ENCODE measurements at places on chromosomes 3 and 15.
A peak's percentile ranks its signal among the peaks of the same experiment; 100 is the strongest.

DNA sequence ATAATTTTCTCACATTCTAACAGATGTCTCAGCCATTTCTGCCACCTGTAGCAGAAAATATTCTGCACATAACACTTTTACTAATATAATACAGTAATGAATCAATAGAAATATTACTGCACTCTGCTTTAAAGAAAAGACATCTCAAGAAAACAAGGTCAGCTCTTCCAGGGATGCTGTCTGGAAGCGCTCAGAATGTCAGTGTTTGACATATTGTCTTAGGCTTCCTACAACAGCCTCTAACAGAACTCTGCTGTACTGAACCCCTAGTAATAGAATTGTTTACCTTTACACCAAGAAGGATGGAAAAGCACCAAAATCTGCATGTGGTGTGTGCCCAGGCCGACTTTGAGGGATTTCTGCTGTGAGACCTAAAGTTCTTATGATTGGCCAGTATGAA is 61.9 kb upstream of the FSTL1 start:
- no peak for DNase-seq

DNA sequence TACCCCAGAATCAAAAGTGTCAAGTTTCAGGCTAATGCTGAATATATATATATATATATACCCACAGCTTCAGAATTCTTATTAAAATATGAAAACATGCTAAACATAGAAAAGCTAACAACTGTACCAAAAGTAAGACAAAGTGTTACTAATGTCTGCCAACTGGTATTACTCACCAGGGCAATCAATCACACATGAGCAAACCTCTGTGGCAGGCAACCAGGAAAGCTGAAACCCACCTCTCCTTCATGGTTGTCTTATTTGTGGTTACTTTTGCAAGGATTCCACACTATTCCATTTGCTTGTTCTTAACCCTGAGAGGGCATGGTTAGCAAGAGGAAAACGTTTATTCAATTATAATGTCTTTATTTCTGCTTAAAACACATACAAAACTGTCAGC is 512.3 kb upstream of the MDFIC2 start:
- peak; percentile 91 for DNase-seq

GRCh38 chr3:5022187-5022965 is 43.1 kb downstream of the BHLHE40 start:
- no peak for DNase-seq

- peak; percentile 17 for DNase-seq
Observed at GRCh38 chr15:55742498-55742926, 440 bp downstream of the PRTG start.

DNA sequence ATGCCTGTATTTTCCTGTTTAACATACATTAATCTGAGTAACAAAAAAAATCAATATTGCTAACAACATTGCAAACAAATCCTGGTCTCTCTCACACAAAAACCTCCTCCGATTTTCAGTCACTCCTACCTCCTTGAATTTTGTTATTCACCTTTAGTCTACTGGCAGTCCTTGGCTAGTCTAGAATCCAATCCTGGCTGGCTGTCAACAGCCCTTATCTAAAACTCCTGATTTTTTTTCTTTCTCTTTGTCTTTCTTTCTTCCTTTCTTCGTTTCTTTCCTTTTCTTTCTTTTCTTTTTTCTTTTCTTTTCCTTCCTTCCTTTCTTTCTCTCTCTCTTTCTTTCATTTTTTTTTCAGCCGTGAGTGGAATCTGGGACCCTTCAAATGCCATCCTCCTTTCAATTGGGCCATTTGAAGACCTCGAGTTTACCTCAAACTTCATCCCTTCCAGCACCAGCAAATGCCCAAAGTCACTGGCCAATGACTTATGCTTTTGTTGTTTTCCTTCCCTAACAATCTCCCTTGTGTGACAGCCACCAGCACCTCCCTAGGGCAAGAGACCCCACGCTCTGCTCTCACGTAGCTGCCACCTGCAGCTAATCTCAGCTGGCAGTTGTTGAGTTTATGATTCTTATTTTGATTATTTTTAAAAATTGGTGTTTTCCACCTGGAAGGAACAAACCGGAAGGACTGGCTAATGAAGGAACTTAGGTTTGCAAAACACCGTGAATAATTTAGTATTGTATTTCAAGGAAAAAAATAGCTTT is 6.8 kb upstream of the ONECUT1 start:
- no peak for DNase-seq

GRCh38 chr3:42610976-42611375 is 10.5 kb downstream of the NKTR start:
- no peak for DNase-seq

DNA sequence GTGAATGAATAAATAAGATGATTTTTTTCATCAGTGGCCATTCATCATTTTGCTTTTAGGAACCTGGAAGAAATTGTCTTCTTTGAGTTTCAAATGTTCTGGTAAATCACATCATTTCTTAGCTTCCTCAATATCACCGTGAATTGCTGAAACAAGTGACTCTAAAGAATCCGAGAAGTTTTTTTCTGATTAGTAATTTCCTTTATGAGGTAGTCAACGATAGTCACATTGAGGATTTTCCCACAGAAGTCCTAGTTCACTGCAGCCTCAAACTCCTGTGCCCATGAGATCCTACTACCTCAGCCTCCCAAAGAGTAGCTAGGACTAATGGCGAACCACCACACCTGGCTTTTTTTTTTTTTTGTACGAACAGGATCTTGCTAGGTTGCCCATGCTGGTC is 3.6 kb upstream of the TMPRSS7 start:
- no peak for DNase-seq

DNA sequence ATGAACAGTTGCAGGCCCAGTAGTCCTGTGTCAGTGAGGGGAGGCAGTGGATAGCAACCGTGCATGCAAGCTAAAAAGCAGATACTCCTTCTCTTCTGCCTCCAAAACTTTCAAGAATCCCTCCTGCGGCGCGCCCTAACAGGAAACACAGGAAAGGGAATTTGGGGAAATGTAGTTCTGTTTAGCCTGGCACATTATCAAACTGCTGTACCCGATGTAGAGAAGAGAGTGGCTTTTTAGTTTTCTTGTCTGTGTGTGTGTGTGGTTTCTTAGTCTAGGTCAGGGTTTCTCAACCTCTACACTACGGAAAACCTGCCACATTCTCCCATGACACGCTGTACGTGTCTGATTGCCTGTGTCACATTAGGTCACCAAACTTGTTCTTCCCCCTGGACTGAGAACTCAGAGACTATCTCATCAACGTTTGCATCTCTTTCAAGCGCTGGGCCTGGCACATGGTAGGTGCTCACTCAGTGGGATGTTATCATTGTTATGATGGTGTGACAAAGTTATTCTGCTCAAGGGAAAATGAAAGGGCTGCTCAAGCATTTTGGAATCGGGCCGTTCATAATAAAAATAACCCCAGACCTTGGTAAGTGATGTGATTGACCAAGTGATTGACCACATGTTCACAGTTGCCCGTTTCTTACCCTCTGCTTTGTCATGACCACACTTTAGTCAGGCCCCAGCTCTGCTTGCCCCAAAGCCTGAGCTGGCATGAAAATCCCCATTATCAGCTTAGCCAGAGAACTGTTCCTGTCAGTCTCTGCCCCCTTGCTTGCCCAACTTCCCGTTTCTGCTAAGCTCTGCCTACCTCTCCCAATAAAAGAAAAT is 33.2 kb downstream of the TM4SF4 start:
- DNase-seq = peak; percentile 75

DNA sequence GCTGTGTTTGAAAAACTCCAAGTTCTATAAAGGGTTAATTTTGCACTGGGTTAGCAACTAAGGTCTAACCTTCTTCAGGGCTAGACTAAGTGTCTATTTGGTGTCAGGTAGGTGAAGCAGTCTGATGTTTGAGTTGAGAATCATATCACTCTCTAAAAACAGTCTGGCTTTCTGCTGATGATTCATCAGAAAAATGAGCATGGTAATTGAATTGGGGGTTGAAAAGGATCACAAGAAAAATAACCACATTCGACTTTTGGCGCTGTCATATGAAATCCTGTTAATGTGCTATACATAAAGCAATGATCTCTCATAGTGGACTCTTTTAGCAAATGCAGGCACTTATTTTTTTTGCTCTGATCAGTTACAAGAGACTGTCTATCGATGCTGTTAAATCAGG is 242.2 kb upstream of the AZI2 start:
- no peak for DNase-seq

DNA sequence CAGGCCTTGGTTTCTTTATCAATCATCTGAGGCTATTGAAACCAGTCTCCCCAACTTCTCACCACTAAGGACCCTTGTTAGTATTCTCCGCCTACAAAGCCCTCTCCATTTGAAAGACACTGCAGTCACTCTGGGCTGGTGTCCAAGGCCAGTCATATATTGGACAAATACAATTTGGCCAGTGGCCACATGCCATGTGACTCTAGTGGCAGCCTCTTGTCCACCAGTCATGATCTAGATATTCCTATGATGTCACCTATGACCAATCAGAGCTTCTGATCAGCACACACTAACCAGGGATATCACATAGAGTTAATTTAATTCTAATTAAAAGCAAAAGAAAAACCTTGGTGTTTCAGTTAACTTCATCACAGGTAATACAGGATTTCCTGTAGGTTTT is 68.2 kb downstream of the RAB11A start:
- no peak for DNase-seq

DNA sequence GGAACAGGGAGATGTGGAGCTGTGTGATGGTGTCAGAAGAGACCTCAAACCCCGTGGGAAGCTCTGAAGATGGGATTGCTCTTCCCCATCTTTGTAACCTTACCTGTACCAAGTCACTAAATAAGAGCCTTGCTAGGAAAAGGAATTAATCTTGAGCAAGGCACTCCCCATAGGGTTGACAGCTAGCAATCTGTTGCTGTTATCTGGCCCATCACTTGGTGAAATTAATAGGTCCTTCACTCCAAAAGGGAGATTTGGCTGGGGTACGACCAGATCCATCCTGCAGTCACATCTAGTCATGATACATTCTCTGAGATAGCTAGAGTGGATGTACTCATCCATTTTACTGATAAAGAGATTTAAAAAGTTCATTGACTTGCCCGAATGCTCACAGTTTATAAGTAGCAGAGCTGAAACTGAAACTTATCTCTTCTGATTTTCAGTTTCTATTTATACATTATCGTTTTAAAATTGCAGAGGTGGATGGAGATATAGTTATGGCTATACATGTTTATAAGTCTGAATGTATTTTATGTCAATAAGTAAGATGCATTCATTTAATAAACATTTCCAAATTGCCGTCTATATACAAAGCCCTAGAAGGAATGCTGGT is 299.1 kb upstream of the MCTP2 start:
- DNase-seq = no peak

- no peak for DNase-seq
Observed at GRCh38 chr3:127700406-127700805, 27.7 kb downstream of the ABTB1 start.

DNA sequence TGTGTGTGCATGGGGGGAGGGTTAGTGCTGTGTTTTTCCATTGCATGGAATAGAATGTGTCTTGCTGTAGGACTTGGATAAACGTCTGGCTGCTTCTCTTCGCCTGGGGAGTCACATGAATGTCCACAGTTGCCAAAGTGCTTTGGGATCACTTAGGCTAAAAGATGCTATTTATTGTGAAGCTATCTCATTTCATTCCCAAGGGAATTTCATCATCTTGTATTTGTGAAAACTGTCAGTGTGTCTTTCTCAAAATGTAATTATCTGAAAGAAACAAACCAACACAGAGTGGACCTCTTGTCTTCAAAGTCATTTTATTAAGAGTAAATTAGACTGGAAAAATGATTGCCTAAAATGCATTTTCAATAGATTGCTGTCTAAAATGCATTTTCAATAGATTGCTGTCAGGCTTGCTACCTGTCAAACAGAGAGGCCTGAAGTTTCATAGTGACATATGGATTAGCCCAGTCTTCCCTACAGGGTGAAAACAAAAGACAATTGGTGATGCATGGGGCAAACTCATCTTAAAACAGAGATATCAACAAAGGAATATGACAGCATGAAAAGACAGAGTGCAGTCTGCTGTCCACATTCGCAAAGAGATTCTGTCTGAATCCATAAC is 117.1 kb upstream of the GOLIM4 start:
- no peak for DNase-seq
